SK-N-SH (cell line): ENCODE measurements at places on chromosomes 2 and 18.

GRCh38 chr2:28448793-28449100, 47.1 kb upstream of the PLB1 start:
- H3K27ac ChIP-seq = peak overlapping the region; percentile 55
- H3K36me3 ChIP-seq = no peaks in the 10 kb centered on the region
- DNase-seq = no peak
- H3K27me3 ChIP-seq = no peaks in the 10 kb centered on the region
- H3K4me3 ChIP-seq = no peak overlapping the region
- H3K4me1 ChIP-seq = peaks cover 35% of the 10 kb centered on the region

GRCh38 chr2:62221141-62221540, 25.2 kb downstream of the B3GNT2 start:
- H3K36me3 ChIP-seq = peaks cover 26% of the 10 kb centered on the region
- DNase-seq = no peak
- H3K27me3 ChIP-seq = no peaks in the 10 kb centered on the region
- H3K4me3 ChIP-seq = no peak overlapping the region
- no peak overlapping the region for H3K27ac ChIP-seq

GRCh38 chr2:179447421-179447820, 182.8 kb upstream of the SESTD1 start:
- DNase-seq = no peak
- no peaks in the 10 kb centered on the region for H3K27me3 ChIP-seq
- no peak overlapping the region for H3K27ac ChIP-seq
- no peak overlapping the region for H3K4me3 ChIP-seq
- H3K4me1 ChIP-seq = no peaks in the 10 kb centered on the region

DNA sequence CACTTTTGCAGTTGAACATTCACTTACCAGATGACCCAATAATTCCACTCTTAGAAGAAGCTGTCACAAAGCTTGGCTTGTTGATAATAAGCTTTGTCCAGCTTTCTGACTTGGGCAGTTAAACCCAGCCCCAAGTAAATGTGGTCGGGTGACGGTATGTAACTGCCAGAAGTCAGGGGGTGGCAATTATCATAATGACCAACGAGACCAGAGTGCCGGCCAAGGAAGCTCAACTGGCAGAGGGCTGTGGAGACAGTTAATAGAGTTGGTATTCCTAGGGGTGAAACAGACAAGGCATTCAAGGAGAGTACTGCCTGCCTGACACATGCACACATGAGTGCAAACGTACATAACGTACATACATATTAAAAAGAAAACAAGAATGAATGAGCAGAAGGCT, 116.7 kb downstream of the EIPR1 start:
- no peak overlapping the region for H3K4me3 ChIP-seq
- no peaks in the 10 kb centered on the region for H3K36me3 ChIP-seq
- no peaks in the 10 kb centered on the region for H3K27me3 ChIP-seq
- DNase-seq = no peak
- no peaks in the 10 kb centered on the region for H3K4me1 ChIP-seq

GRCh38 chr2:217419055-217419671, 559.3 kb upstream of the TNP1 start:
- H3K27ac ChIP-seq = no peak overlapping the region
- H3K27me3 ChIP-seq = no peaks in the 10 kb centered on the region
- DNase-seq = no peak
- no peak overlapping the region for H3K4me3 ChIP-seq
- no peaks in the 10 kb centered on the region for H3K4me1 ChIP-seq
- no peaks in the 10 kb centered on the region for H3K36me3 ChIP-seq

DNA sequence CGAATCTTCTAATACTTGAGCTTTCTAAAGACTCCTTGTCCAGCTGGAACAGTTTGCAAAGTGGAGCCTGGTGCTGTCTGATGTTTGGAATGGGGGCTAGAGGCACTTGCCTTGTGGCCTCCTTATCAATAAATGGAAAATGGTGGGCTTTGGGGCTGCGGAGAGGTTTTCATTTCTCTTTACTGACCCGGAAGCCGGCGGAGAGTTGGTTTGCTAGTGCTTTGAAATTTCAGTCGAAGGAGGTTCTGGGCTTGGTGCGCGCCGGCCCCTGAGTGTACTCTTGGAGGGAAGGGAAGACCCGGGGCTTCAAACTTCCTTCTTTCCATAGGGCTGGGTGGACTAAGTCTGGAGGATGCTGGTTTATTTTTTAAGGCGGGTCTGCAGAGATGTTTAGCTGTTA, 714 bp downstream of the RPIA start:
- H3K27ac ChIP-seq = peak overlapping the region; percentile 40; the same call in 1 of the 2 replicates
- H3K4me1 ChIP-seq = peaks cover 19% of the 10 kb centered on the region
- peak overlapping the region; percentile 97 for H3K4me3 ChIP-seq
- H3K27me3 ChIP-seq = no peaks in the 10 kb centered on the region
- peak; percentile 33 for DNase-seq
- no peaks in the 10 kb centered on the region for H3K36me3 ChIP-seq
